D721Med (cell line): ENCODE measurements at places on chromosomes 2 and 18.

DNA sequence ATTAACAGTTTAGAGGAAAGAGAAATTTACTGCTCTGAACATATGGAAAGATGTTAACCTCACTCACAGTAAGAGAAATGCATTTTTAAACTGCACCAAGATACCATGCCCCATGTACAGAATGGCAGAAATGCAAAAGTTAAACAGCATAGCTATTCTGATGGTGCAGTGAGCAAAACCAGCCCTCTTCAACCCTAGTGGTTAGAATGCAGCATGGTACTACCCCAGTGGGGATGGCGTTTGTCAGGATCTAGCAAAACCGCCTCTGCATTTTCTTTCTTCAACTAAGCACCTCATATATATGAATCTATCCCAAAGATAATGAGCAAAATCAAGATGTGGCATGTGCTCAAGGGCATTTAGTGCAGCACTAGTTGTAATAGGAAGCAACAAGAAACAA lies 98.0 kb downstream of the MGAT5 start:
- DNase-seq: no peak

DNA sequence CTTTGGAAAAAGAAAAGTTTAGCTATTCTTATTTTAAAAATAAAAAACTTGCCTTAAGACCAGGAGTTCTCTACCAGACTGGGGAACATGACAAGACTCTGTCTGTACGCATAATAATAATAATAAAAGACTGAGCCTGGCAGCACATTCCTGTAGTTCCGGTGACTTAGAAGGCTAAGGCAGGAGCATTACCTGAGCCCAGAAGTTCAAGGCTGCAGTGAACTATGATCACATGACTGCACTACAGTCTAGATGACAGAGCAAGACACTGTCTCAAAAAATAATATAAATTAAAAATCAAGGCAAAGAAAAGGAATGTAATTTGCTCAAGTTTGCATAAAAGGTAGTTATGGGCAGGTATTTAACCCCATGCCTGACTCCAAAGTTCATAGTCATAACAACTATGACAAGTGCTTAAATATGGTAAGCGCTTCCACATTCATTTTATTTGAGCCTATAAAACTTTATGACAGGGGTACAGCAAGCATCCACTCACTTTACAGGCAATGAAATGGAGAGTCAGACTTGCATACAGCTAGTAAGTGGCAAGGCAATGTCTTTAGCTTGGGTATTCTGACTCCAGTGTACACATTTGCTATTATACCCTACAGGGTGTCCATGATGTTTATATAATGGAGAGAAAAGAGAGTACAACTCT lies 1567.8 kb upstream of the PIK3C3 start:
- no peak for DNase-seq

- no peak for DNase-seq
Measured at GRCh38 chr2:162712598-162712997, 126.0 kb downstream of the KCNH7 start.

DNA sequence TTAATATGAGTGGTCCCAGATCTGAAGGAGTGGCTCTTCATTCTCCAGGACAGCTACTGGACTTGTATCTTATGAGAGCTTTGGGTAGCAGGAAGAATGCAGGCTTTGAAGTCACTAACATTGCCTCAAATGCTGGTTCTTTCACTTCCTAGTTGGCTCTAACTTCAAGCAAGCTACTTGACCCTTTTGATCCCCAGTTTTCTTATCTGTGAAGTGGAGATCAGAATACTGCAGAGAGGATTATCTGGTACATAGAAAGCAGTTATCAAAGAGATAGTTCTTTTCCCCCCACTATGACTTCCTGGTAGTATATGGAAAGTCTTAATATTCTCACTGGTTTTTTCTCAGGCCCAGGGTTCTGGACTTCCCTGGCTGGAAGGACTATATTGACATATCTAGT lies 3.4 kb upstream of the PLCL1 start:
- no peak for DNase-seq

- no peak for DNase-seq
Measured at GRCh38 chr2:120396861-120397811, 51.2 kb downstream of the INHBB start.

DNA sequence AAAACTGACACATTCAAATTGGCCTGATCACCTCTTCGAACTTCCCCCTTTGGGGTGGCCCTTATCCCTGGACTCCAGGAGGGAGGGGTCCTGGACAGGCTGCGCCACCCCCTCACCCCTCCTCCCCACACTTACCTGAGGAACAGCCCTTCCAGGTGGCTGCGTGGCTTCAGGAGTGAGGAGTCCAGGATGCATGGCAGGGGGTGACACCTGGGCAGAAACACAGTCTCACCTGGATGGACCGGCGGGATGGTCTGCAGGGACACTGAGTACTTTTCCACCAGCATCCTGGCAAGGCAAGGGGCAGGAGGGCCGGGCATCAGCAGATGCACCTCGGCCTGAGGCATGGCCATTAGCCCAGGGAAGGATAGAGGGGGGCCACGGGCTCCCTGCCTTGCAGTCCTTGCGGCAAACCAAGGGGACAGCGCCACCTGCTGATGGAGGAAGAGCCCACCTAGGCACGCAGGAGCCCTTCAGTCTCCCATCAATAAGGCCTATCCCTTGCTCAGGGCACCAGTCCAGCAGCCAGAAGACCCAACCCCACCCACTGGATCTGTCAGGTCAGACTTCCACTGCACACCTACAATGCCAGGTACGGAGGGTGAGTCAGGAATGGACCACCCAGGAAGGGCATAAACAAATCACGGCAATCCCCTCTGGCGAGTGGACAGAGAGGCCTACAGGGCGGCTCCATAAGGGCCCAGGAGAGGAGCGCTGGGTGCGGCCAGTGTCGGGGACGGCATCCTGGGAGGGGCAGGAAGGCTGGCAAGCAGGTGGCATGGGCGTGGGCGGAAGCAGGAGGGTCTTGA lies 26.0 kb downstream of the FAM178B start:
- peak; percentile 96 for DNase-seq

DNA sequence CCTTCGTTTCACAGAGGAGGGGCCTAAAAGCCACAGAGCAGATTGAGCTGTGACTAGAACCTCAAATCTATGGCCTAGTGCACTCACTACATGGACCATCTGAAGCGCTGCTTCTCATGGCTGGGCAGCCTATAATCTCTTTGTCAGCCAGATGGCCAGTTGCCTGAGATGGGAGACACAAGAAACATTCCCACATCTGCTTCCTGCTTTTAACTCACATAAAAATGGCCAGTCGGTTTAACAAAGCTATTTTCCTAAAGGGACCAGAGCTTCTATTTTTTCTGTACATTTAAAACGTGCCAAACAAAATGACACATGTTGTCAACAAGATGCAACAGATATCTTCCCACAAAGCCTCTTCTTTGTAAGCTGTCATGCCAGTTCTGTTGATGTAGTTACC lies 173.8 kb downstream of the GFPT1 start:
- DNase-seq: no peak

- no peak for DNase-seq
Measured at GRCh38 chr2:144560251-144560650, 40.3 kb upstream of the ZEB2 start.

GRCh38 chr2:205822579-205822978 lies 140.3 kb downstream of the NRP2 start:
- DNase-seq: no peak

DNA sequence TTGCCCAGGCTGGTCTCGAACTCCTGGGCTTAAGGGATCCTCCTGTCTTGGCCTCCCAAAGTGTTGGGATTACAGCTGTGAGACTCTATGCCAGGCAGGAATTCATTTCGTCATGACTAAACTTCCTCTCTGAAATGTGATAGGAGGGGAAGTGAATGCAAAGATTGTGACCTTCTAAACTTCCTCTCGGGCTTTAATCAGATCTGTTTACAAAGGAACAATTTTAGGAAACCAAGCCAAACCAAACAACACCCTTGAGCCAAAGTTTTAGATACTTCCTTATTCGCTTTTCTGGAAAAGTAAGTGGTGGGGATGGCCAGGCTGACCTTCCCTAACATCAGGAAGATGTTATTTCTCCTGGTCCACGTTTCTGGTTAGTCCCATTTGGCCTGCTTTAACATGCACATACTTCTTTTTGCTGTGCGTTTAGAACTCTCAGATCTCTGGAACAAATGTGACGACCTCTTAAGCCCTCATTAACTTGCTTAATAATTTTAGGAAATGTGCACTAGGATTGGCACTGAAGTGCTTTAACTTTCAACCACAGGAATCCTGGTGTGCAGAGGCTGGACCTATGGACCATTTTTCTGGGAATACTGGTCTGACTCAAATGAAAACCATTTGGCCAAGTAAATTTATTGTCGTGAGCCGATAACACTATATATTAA lies 33.2 kb upstream of the YES1 start:
- DNase-seq: no peak

GRCh38 chr2:11541693-11542274 lies 7.9 kb downstream of the GREB1 start:
- no peak for DNase-seq

GRCh38 chr2:207458582-207458981 lies 71.2 kb upstream of the CREB1 start:
- DNase-seq: no peak

DNA sequence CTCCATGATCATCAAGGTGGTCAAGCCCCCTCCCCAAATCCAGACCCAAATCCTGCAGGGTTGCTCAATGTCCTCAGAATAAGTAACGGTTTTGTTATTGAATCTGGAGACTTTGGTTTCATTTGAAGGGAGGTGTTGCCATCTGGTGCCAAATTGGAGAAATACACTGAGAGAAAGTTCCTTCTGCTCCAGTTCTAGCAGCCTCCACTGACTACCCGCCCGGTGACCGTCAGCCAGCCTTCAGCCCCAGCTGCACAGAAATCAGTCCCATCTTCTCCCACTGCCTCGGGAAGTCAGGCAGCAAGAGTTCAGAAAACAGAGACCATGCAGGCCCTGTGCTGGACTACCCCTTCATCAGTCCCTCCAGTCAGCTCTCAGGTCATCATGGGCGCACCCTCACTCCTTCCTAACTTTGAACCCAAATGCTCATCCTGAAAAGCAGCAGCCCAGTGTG lies 38.7 kb downstream of the PKDCC start:
- DNase-seq: no peak

GRCh38 chr2:136809998-136810397 lies 44.7 kb downstream of the THSD7B start:
- no peak for DNase-seq

GRCh38 chr2:86764661-86765309 lies 25.9 kb downstream of the CD8A start:
- no peak for DNase-seq

DNA sequence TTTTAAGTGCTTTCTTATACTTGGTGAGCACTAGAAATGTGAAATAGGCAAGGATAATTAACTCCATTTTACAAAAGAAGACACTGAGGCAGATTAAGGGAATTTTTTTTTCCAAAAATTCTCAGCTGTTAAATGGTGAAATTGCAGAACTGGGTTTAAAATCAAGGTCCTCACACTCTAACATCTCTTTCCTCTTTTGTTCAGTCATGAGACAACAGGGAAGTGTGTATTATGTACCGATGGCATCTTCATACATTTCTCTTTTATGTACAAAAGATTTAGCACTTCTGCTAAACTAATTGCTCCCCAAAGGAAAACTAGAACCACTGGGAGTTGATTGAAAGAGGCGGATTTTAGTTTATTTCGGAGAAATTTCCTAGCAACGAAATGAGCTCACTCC lies 203.0 kb downstream of the SETBP1 start:
- DNase-seq: no peak

- no peak for DNase-seq
Measured at GRCh38 chr2:86433137-86433536, 8.0 kb upstream of the KDM3A start.

GRCh38 chr18:23784832-23785245 lies 95.6 kb downstream of the LAMA3 start:
- no peak for DNase-seq

DNA sequence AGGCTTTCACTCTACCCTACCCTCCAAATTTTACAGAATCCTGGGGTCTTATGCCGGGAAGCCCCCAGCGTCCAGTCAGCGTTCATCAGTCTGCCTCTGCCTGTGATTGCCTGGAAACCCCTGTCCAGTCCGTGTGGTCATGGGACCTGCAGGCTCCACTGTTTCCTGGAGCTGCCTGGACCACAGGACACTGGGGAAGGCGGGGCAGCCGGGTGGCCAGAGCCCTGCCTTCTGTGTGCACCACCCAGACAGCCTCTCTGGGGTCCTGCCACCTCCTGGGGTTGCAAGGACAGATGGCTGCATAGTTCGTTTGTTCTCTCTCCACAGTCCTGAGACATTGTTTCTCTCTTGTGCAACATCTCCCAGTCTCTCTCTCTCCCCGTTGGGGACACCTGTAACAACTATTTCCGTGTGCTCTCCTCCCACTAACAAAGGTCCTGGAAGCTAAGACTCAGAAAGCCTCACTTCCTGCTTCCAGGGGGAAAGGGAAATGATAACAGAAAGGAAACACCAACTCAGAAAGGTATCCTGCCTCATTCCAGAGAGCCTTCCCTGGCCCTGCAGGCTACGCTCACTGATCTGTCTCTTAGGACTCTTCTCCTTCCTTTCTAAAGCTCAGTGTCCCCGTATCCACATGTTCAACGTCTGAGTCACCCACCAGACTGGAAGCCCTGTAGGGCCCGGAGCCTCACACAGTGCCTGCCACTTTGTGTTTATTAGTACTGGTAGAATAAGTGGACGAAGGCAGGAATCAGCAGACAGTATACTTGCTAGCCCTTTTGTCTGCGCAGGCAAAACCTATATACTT lies 192.8 kb upstream of the RAB12 start:
- DNase-seq: no peak

GRCh38 chr2:10241641-10242430 lies 60.9 kb upstream of the HPCAL1 start:
- no peak for DNase-seq

GRCh38 chr2:191642541-191642940 lies 35.4 kb upstream of the NABP1 start:
- DNase-seq: no peak

DNA sequence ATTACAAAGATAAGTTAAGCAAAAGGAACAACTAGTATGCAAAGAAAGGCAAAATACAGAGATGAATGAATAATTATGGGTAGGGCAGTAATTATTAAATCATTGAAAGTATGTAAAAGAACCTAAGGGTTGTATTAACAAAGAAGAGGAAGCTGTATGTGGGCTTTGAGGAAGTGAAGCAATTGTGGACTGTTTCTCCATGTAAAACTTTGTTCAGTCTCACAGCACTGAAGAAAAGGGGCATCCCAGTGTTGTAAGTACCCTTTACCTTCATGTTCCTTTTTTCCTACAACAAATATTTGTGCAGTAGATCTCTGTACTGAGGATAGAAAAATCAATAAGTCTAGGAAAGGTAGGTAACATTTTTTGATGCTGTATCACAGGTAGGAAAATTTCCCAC lies 388.7 kb upstream of the NRP2 start:
- DNase-seq: no peak

DNA sequence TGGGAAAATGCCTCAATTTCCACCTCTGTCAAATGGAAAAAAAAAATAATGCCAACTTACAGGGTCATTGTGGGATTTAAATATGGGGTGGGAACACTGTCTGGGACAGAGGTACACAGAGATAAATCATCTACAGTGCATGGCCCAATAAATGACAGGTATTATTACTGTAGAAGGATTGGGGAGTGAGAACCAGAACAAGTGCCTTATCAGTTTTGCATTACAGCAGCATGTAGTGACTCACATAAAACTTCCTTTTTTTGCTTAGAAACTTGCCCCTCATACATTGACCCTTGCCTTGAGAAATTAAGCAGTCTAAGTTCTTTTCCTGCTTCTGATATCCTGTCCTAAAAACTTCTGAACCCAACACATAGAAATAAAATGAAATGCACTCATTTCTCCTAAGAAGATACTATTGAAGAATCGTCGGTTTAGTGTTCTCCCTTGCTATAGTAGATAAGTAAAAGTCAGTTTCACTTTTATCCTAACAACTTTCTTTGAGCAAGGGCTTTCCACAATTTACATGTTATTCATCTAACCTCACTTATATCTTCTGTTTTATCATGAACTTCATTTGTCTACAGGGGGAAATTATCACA lies 121.0 kb upstream of the HAAO start:
- DNase-seq: no peak

GRCh38 chr2:104164721-104165252 lies 689.1 kb upstream of the POU3F3 start:
- DNase-seq: no peak
